ENCODE measurements at places on chromosomes 5 and 9.

GRCh38 chr9:86664603-86665002 is 282.7 kb downstream of the GAS1 start:
- no peak for DNase-seq

- DNase-seq: no peak
Measured at GRCh38 chr5:173456751-173457171, 128.5 kb upstream of the STC2 start.

GRCh38 chr5:93034621-93035590 is 546.1 kb downstream of the NR2F1-AS1 start:
- no peak for DNase-seq

DNA sequence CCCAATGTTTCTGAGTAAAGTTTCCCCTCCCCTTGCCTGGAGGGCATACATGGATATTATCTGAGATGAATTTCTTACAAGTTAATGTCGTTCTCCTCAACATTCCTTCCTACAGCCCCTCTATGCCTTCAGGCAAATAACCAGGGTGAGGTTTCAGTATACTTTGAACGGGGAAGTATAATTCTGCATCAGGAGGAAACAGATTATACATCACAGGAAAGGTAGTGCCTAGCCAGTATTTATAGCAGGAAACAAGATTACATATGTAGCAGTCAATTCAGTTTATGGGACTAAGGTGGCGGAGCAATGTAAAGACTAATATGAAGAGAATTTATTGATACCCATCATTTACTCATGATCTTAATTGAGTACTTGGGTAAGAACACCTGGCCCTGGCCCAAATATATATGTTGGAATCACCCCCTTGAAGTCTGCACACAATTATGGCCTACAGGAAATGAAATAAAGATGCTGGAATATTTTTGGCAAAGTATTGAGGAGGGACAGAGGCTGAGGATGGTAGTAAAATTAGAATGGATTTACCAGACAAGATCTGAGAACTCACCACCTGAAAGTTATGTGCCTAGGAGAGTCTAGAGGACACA is 661.1 kb downstream of the PTPRD start:
- no peak for DNase-seq

DNA sequence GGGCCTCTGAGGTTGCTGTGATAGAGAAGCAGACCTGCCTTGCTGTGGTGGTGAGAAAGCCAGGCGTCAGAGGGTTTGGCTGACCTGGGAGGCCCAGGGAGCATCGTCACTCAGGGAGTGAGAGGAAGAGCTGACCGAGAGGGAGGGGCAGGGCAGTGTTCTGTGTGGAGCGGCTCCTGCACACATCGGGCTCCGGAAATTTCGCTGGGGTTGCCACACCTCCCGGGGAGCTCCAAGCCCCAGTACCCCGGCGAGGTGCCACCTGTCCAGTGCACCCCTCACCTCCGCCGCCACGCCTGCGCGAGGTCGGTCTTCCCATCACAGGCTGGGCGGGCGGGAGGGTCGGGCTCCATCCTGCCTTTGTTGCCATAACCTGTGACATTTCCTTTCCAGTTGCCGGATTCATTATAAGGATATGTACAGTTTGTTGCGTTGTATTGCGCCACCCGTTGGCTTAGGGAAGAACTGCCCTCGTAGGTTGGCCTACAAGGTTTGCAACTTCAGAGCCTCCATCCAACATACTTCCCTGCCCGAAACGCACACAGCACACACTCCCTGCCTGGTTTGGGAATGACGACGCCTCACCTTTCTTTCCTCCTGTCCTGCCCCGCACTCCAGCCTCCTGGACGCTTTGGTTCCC is 223.2 kb downstream of the CACNA1B start:
- DNase-seq: no peak

Measured in naive thymus-derived CD8-positive, alpha-beta T cell (primary cell).